ENCODE measurements at places on chromosomes 3 and 15.
A peak's percentile ranks its signal among the peaks of the same experiment; 100 is the strongest.

- H3K4me3 ChIP-seq: no peak overlapping the region
- no peak for DNase-seq
- H3K27ac ChIP-seq: no peak overlapping the region
- no peaks in the 10 kb centered on the region for H3K4me1 ChIP-seq
- no peaks in the 10 kb centered on the region for H3K27me3 ChIP-seq
Measured at GRCh38 chr3:139093840-139094239, 49.1 kb upstream of the PRR23C start.

- no peak for DNase-seq
- no peak overlapping the region for H3K27ac ChIP-seq
- H3K27me3 ChIP-seq: no peaks in the 10 kb centered on the region
- no peak overlapping the region for H3K4me3 ChIP-seq
- H3K4me1 ChIP-seq: peaks cover 2% of the 10 kb centered on the region
Measured at GRCh38 chr3:171286580-171287249, 173.5 kb downstream of the TNIK start.

DNA sequence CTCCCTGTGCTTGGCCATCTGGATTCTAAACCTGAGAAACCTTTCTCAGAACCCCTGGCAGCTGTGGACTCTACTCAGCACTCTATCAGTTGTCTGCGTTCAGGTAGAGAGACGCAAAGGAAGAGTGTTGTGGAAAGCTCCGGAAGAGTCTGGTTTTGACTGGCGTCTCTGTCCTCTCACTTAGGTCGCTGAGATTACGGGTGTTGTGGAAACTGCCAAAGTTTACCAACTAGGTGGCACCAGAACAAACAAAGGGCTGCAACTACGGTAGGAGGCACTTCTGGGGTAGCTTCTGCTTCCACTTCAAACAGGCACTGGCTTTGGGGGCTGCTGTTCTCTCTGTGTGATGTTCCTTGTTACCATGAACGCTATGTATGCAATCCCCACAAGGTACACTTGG is 19.2 kb upstream of the ITPKA start:
- H3K4me1 ChIP-seq: no peaks in the 10 kb centered on the region
- no peak overlapping the region for H3K4me3 ChIP-seq
- H3K36me3 ChIP-seq: peaks cover 69% of the 10 kb centered on the region
- no peak overlapping the region for H3K27ac ChIP-seq
- H3K27me3 ChIP-seq: no peaks in the 10 kb centered on the region

DNA sequence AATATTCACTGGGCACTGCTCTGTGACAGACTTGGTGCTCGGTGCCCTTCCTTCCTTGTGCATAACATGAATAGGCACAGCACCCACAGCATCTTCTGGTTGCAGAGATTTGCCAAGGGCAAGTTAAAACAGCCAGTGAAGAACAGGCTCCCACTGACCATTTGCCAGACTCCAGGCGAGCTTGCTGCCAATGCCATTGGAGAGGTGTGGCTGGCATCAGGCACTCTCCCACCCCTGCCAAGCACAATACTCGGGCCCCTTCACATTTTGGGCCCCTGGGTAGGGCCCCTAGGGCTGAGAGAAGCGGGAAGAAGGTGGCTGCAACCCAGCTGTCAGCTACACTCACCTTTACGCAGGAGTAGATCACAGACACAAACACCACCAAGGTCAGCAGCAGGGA is 112.1 kb downstream of the SEC22A start:
- peaks cover 3% of the 10 kb centered on the region for H3K4me1 ChIP-seq
- no peak overlapping the region for H3K4me3 ChIP-seq
- no peaks in the 10 kb centered on the region for H3K36me3 ChIP-seq
- no peak for DNase-seq
- H3K27me3 ChIP-seq: no peaks in the 10 kb centered on the region

DNA sequence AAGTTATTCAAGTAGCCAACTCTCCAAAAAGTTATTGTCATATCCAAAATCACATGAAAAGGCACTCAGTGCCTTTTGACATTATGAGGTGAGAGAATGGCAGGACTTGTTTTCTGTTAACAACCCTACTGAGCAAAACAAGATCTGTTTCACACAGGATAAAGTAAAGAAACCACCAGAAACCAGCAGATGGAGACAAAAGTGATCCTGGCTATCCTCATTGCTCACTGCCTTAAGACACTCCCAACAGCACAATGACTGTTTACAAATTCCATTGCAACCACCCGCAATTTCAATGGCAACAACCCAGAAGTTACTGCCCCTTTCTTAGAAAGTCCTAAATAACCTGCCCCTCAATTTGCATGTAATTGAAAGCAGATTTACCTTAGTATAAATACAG is 352.6 kb upstream of the NDN start:
- H3K36me3 ChIP-seq: no peaks in the 10 kb centered on the region
- H3K4me3 ChIP-seq: no peak overlapping the region
- H3K27ac ChIP-seq: no peak overlapping the region
- no peaks in the 10 kb centered on the region for H3K27me3 ChIP-seq
- no peaks in the 10 kb centered on the region for H3K4me1 ChIP-seq

DNA sequence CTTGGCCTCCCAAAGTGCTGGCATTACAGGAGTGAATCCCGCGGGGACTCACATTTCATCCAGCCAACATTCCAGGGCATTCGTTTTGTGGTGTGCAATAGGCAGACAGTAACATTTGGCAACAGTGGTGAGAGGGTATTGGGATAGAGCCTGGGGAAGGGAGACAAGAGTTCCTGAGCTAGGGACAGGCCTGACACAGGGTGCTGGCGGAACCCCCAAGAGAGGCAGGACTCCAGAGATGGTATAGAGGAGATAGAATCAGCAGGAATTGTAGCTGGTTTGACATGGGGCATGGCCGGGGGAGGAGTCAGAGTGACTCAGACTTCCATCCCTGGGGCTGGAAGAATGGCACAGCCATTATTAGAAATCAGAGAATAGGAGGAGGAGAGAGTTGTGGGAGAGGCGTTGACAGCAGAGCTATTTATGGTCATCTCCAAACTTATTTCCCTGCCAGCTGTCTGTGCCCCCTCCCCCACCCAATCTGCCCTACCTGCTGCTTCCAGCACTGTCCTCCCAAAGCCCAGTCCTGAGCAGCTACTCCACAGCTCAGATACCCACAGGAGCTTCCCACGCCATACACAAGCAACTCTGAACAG is 4.4 kb upstream of the IDH2 start:
- peak overlapping the region; percentile 53 for H3K27ac ChIP-seq
- H3K36me3 ChIP-seq: no peaks in the 10 kb centered on the region
- H3K4me3 ChIP-seq: no peak overlapping the region
- H3K27me3 ChIP-seq: no peaks in the 10 kb centered on the region
- peak; percentile 54 for DNase-seq

DNA sequence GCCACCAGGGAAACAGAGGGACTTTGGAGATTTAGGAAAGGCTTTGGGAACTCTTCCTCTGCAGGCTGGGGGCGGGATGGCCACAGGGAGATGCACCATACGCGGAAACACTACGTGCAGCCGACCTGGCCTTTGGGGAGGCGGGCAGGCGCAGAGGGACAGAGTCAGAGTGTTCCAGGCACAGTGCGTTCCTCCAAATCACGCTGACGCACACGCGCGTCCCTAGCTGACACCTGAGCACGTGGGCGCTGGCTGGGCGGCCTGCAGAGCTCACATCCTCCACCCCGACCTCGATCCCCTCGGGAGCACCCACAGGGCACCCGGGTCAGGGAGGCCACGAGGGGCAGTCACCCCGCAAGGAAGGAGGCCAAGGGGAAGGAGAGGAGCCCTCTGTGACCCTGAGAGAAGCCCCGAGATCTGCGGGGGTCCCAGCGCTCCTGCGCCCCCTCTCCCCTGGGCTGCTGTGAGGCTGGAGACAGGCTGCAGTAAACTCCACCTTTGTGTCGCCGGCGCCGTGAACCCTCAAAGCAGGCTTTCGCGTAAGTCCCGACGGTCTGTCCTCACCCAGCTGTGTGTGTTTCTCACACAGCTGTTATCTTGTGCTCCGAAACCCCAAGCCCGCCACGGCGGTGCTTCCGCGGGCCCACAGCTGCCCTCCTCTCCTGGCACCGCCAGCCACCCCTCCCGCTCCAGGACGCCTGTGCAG is 196.3 kb downstream of the OCA2 start:
- H3K36me3 ChIP-seq: no peaks in the 10 kb centered on the region
- H3K27me3 ChIP-seq: no peaks in the 10 kb centered on the region
- H3K4me3 ChIP-seq: no peak overlapping the region
- no peak for DNase-seq
- no peak overlapping the region for H3K27ac ChIP-seq

DNA sequence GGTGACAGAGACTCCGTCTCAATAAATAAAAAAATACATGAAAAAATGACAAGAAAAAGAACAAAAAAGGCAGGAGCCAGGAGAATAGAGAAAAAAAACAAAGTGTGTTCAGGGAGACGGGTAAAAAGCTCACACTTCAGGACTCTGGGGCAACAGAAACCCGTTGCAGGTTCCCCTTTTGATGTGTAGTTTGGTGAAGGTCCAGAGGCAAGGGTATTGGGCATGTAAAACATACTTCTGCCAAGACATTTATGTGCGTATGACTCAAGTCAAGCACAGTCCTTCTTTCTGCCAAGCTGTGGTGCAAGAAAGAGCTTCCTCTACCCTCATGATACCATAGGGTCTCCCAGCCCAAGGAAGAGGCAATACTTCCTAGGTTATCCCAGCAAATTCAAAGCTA is 33.4 kb upstream of the STRIT1 start:
- no peaks in the 10 kb centered on the region for H3K36me3 ChIP-seq
- no peaks in the 10 kb centered on the region for H3K27me3 ChIP-seq
- no peak for DNase-seq
- H3K27ac ChIP-seq: no peak overlapping the region
- no peaks in the 10 kb centered on the region for H3K4me1 ChIP-seq

- no peak overlapping the region for H3K4me3 ChIP-seq
- DNase-seq: no peak
- H3K4me1 ChIP-seq: no peaks in the 10 kb centered on the region
- no peaks in the 10 kb centered on the region for H3K27me3 ChIP-seq
Measured at GRCh38 chr15:32057876-32058425, 27.6 kb downstream of the CHRNA7 start.

GRCh38 chr3:9101286-9101685 is 138.0 kb upstream of the RAD18 start:
- H3K27me3 ChIP-seq: no peaks in the 10 kb centered on the region
- DNase-seq: no peak
- no peaks in the 10 kb centered on the region for H3K36me3 ChIP-seq
- H3K4me1 ChIP-seq: peaks cover 25% of the 10 kb centered on the region
- no peak overlapping the region for H3K27ac ChIP-seq

All from trophoblast cell (in vitro differentiated cells and primary cell).